ENCODE measurements at places on chromosomes 7 and 10.

- DNase-seq = no peak
Observed at GRCh38 chr10:88042160-88043100, 179.0 kb downstream of the PTEN start.

GRCh38 chr7:71754828-71755227, 622.9 kb downstream of the GALNT17 start:
- DNase-seq = no peak

DNA sequence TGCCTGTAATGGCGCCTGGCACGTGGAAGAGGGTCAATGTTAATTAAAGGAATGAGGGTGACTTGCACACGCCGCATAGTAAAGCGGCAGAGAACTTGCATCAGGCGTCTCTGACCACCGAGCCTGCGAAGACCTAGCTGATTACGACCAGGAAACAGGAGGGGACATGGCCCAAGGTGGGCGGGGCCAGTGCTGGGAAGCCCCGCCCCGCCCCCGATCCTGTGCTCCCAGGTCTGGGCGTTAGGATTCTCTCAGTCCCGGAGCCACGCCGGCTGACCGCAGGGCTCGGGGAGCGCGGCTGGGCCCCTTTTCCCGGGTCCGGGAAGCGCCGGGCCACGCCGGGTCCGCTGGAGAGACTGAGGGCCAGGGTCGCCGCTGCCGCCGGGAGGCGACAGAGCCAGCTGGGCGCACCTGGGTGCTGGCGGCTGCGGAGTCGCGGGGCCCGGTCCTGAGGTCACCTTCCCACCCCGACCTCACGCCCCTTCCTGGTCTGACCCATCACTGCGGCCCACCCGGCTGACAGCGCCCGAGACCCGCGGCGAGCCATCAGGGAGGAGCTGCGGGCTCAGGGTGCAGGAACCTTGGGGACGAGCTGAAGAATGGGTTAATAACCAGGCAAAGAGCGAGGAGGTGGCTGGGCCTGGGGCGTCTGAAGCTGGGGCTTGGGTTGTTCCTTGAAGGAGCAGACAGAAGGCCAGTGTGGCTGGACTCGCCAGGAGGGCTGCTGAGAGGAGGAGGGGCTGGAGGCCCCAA, 23.0 kb upstream of the GRID1 start:
- DNase-seq = no peak

GRCh38 chr10:104966563-104967297, 325.6 kb downstream of the SORCS3 start:
- DNase-seq = no peak

DNA sequence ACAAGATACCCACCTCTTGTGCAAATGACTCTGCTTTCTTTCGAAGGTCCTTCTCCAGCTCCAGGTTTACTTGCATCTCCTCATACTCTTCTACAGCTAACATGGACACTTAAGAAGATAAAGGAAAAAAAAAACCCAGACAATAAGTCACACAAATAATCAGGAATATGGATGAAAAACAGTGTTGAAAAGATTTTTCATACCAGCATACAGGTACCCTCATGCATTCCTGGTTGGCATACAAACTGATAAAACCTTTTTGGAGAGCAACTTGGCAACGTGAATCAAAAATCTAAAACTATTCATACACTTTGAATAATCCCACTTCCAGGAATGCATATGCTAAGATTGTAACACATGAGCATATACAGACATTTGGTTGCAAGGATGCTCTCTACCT, 60.1 kb downstream of the SHTN1 start:
- no peak for DNase-seq

DNA sequence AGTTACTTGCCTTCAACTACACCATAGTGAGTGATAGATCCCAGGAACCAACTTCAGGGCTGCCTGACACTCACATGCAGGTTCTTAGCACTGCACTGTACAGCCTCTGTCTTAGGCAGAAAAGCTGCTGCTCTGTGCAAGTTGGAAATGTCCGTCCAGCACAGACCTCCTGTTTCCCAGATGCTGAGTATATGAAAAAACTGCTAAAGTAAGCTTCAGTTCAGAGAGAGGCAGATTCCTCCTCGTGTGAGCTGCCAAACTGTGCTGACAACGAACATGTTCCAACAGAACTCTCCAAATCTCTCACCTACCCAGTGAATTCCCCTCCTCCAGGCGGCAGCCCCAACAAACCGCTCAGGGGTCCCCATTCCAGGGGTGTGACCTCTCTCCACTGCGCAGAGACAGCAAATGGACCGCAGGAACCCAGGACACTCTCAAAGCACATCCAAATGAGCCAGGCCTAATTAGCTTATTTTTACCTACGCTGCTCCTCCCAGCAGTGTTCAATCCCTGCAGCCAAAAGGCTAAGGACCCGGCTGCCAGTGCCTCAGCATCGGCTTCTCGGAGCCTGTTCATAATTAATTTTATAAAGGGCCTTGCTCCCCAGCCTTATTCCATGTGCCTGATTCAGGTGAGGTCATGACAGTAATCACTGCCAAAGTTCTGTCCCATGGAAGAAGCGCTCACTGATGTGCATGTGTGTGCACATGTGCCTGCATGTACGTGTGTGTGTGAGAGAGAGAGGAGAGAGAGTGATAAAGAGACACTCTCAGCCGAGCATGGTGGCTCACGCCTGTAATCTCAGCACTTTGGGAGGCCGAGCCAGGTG, 159.5 kb upstream of the AUTS2 start:
- no peak for DNase-seq

GRCh38 chr7:34807548-34808340, 149.7 kb downstream of the NPSR1 start:
- DNase-seq = no peak

DNA sequence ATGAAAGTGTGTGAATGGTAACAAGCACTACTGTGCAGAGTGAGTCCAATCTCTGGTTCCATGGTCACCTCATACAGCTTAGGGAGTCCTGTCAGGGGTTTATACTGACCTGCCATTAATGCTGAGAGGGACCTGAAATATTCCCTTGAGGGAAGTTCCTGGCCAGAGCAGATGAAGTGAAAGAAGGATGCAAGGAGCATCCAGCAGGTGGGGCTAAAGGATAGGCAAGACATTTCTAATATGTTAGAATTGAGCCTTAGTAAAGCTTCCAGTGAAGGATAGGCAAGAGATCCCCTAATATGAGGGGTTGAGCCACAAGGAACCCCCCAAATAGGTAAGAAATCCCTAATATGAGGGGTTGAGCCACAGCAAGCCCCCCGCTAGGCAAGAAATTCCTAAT, 25.5 kb upstream of the FAM221A start:
- DNase-seq = no peak

DNA sequence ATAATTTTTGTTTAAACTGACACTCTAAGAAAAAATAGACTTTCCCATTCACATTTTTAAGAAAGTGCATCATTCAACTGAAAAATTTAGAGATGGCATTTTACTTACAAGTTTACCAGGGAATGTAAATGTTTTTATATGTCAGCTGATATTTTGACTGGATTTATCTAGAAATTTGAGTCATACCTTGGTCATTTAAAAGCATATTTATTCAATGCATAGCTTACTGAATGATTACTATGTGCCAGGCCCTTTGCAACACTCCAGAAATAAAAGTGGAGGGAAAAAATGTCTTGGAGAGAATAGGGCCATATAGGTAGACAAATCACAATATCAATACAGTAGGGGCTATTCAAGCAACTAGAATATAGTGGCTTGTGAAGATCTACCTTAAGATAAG, 98.4 kb upstream of the FAM3C start:
- no peak for DNase-seq

GRCh38 chr10:43731486-43731885, 82.8 kb upstream of the ZNF32 start:
- no peak for DNase-seq

- DNase-seq = no peak
Observed at GRCh38 chr10:120086066-120086465, 193.5 kb downstream of the SEC23IP start.

DNA sequence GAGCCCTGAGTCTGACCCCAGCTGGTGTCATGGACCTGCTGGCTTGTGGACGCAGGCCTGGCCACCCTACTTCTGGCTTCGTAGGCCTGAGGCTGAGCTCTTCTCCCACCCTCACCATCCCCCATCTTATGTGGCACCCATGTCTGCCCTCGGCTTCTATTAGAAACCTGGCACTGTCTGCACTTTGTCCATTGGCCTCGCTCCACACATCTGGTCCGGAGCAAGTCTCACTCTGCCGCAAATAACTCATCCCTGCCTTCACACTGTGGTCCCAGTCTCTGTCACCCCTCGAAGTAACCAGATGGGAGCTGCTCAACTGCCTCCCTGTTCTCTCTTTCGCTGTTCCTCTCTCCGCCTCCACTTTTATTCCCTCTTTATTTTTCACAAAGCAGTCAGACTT, 78.6 kb downstream of the TRRAP start:
- DNase-seq = no peak
